Cardiac fibroblast (primary cell): ENCODE measurements at places on chromosomes 5 and 9.

- no peak for DNase-seq
Measured at GRCh38 chr9:99235926-99236634, 14.0 kb downstream of the SEC61B start.

GRCh38 chr5:135593886-135594285, 15.1 kb upstream of the CXCL14 start:
- DNase-seq, result no peak

GRCh38 chr9:14899815-14900193, 10.4 kb downstream of the FREM1 start:
- no peak for DNase-seq

- DNase-seq, result peak; percentile 87
Measured at GRCh38 chr5:33091571-33092363, 349.0 kb upstream of the TARS1 start.

DNA sequence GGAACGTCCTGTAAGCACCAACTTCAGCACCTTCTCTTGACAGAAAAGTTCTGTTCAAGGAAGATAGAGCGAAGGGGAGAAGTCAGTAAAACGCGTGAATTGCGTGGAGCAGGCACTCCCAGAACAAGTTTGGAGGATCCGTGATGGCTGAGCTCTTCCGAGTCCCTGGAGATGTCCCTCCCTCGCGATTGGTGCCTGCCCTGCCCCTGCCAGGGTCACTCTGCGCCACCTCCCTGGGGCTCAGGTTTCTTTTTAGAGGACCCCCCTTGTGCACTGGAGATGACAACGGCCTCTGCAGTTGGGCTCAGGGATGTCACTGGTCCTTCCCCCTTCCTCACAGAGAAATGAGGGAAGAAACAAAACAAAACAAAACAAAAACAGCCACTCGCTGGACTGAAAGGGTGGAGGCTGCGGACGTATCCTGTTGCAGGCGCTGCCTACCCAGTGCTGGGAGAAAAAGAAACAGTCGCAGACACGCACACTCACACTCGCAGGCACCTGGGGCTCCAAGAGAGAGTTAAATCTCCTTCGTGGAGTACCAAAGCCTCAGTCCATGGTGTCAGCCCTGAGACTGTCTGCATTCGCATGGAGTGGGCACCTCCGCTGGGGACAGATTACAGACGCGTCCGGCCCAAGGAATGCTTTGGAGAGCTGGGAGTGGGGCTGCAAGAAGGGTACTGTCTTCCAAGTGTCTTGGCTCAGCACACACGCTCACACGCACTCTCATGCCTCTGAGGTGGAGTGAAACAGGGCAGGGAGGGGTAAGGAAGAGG, 512.7 kb downstream of the SLCO4C1 start:
- DNase-seq, result no peak

- DNase-seq, result no peak
Measured at GRCh38 chr5:73436535-73437100, 12.0 kb downstream of the FOXD1 start.

- DNase-seq, result peak; percentile 68
Measured at GRCh38 chr9:91179237-91180138, 182.2 kb downstream of the AUH start.

DNA sequence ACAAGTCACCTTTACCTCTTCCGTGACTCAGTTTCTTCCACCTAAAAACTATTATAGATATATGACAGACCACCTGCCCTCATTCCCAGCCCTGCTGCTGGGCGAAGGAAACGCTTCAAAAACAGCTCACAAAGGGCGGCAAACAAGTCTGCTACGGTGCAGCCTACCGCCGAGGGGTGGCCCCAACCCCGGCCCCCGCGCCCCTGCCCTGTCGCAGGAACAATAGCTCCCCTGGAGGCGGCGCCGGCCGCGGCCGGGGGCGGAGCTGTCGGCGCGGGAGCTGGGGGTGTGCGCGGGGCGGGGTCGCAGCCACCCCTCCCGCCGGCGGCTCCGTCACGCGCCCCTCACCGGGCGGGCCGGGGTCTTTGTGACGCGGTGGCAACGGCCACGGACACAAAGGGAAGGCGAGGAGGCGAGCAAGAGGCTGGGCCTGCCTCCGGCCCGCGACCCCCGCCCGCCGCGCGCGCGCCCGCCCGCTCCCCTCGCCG, at the start of gene TMEFF1:
TMEFF1 (plus strand) TSS at position 362 of the 488 bp plus-strand sequence. CDS start 396 bp downstream, outside the sequence.
- DNase-seq, result peak; percentile 26

- peak; percentile 29 for DNase-seq
Measured at GRCh38 chr9:70043689-70044489, at the start of gene MAMDC2. MAMDC2 (plus strand) TSS chr9:70043848; CDS start chr9:70044198, 350 bp downstream.

- no peak for DNase-seq
Measured at GRCh38 chr9:90838098-90838497, 36.5 kb downstream of the SYK start.

GRCh38 chr5:68441309-68442073, 225.9 kb downstream of the PIK3R1 start:
- DNase-seq, result no peak

DNA sequence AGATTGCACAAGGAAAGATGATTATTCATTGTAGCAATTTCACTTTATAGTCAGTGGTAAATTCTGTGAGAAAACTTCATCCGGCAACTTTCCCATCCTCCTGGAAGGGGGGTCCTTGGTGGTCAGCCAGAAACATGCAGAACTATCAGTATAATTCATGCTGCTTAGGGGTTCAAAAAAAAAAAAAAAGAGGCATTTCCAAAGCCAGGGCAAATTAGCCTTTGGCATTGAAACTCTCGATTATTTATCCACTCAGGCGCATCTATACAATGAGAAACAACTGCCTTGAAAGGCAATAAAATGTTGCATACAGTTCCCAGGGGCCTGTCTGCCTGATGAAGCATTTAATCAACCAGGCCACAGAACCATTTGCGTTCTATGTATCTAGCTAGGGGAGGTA, 263.3 kb downstream of the TMEM167A start:
- no peak for DNase-seq

DNA sequence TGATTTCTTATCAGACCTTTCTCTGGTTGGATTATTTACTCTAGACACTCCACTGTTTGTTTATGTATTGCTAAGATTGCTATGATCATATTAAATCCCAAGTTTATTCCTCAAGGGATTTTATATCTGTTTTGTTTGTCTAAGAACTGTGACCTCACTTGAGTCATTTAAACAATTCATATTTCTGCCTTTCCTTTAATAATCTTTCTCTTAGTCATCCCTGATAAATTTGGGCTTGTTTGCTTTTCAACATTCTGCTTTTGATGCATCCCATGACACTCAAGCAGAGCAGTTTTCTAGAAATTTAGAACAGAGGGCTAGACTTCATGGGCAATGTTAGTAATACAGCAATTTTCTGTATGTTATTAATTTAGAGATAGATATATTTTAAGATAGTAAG, 231.6 kb upstream of the TNC start:
- DNase-seq, result no peak

GRCh38 chr9:35790025-35790384, 1.4 kb upstream of the NPR2 start:
- DNase-seq, result no peak

- DNase-seq, result no peak
Measured at GRCh38 chr5:80268916-80269315, 13.1 kb upstream of the SERINC5 start.

DNA sequence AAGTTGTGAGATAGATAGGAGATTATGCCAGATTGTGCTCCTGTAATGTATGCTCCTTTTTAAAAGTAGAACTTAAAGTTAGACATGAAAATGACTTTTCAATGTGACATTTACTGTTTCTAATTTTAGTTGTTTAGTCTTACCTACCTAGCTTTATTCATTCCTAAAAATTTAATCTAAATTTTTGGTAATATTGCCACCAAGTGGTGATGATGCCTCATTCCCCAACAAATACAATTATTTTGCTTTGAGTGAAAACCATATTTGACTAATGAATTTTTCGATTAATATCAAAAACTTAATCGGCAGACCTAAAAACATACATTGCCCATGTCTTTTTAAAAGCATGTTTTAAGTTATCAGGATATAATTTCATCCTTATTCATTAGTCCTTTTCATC, 25.6 kb downstream of the PPWD1 start:
- peak; percentile 11 for DNase-seq

DNA sequence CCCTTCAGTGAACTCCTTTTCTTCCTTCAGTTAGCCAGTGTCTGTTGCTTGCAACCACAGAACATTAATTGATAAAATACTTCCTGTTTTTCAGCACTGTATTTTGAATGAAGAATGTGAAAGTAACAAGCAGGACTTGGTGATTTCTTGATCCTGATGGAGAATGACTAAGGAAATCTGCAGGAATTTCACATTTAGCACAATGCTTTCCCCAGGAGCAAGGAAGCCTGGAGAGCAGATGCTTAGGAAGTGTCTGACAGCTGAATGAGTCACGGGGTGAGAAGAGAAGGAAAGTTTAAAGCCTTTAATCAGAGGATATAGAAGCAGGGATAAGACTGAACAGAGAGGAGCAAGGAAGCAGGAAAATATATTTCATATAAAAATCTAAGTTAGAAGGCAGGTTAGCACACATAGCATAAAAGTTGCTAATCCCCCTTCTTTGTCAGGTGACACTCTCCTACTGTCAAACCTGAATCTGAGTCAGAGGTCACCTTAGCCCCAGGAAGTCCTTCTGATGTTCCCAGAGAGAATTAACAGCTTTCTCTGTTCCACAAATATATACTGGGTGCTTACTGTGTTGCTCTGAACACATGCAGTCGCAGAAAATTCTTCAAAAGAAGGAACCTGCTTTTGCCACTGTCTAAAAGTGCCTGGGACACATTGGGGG, 59.7 kb downstream of the GNA14 start:
- peak; percentile 93 for DNase-seq

DNA sequence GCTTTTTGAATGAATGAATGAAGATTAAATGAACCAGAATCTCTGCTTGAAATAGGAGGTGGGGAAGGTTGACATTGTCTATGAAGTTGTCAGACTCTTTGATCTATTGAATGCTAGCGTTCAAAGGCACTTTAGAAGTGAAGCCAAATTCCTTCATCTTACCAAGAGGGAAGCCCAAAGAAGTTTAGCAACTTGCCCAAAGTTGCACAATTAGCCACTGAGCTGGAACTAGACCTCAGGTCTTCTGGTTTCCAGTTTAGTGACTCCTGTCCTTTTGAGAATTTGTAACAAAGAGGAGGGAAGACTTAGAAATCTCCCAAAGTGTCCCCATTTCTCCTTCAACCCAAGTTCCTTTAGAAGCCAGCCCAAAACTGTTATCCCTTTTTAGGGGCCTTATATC, 20.7 kb upstream of the SLC1A3 start:
- no peak for DNase-seq

- no peak for DNase-seq
Measured at GRCh38 chr9:136679431-136679941, 7.8 kb downstream of the AGPAT2 start.

DNA sequence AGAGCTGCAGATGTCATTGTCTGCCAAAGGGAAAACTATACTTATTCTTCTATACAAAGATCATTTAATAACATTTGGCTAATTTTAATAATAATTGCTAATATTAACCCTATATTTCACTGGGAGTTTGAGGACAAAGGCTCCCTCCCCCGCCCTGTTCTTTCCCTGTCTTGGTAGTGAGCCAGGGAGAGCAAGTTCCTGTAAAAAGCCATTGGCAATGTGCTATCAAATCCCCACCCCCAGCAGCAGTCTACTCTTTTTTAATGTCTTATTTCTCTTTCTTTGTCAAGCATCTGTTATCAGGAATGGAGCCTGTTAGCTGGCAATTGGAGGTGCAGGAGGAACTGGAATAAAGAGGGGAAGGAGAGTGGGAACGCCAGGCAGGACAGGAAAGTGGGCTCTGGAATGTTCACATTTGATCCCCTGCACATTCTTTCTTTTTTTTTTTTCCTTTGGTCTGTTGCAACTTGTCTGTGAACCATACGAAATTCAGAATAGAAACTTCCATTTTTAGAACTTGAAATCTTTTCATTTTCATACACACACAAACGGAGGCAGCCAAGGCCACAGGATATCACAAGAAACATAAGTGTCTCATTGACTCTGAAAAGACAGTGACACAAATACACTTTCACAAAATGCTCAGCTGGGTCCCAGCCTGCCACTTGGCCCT, 664.8 kb upstream of the ZNF608 start:
- DNase-seq, result peak; percentile 89

DNA sequence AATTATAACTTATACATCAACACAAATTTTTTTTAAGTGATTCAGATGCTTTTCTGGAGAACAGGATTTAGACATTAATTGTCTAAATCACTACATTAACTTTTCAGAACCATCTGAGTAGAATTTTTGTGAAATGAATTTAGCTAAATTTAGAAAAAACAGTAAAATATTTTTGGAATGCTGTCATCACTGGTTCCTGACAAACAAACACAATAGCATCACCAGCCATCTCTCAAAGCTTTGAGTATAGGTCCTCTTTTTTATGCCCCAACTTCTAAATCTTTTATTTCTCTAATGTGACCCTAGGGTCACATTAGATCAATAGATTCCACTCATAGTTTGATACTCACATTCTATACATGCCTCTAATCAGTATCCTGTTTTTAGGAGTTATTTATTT, 104.6 kb downstream of the PRR16 start:
- DNase-seq, result peak; percentile 62

DNA sequence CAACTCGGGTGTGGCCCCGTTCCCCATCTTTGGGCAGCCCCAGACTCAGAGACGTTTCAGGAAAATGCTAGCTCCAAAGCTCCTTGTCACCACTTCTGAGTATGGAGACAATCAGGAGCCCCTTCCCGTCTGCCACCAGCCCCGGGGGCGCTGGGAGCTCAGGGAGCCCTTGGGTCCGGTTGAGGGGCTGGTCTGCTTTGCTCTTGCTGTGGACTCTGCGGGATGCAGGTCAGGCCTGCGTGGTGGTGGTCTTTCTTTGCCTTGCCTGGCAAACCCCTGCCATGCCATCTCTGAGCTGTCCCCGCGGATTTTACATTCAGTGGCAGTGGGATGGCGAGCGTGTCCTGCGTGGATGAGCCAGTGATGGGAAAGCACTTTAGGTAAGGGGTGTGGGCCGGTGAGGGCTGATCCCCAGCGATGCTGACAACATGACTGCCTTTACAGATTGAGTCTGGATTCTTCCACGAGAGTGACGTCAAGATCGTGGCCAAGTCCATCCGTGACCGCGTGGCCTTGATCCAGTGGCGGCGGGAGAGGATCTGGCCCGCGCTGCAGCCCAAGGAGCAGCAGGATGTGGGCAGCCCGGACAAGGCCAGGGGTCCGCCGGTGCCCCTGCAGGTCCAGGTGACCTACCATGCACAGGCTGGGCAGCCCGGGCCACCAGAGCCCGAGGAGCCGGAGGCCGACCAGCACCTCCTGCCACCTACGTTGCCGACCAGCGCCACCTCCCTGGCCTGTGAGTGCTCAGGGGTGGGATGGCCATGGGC, 63.3 kb downstream of the WNK2 start:
- DNase-seq, result no peak

DNA sequence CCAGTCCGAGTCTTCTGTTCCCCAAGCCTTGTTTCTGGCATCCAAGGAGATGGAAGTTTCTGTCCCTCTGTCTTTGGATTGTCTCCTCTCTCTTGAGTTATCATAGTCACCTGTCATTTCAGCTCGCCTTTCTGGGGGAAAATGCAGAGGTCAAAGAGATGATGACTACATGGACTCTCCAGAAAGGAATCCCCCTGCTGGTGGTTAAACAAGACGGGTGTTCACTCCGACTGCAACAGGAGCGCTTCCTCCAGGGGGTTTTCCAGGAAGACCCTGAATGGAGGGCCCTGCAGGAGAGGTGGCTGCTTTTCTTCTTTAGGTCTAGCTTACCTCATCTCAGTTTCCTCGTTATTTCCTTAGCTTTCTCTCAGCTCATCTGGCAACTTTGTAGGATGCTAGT, 25.1 kb downstream of the ERAP2 start:
- no peak for DNase-seq
